ENCODE measurements at places on chromosomes 12 and 14. TPM values are rescaled to one million over a fixed set of nuclear protein-coding genes. Genes with fewer than 3 reads are reported as not detected.

DNA sequence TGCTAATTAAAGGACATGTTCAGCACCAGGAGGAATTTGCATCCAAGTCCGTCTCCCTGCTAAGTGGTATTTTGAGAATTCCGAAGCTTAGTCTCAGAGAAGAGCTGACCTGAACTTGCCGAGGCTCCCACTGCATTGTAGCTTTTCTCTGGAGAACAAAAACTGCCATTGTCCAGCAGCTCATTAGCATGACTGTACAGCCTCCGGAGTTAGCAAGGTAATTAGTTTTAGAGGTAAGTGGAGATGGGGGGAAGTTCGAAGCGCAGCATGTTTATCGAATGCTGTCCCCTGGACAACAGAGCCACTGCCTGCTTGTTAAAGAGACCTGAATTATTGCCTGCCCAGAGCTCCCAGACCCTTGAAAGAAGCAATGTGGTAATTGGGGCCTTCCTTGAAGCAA is 160.3 kb upstream of the PELI2 start:
- DNase-seq = no peak

DNA sequence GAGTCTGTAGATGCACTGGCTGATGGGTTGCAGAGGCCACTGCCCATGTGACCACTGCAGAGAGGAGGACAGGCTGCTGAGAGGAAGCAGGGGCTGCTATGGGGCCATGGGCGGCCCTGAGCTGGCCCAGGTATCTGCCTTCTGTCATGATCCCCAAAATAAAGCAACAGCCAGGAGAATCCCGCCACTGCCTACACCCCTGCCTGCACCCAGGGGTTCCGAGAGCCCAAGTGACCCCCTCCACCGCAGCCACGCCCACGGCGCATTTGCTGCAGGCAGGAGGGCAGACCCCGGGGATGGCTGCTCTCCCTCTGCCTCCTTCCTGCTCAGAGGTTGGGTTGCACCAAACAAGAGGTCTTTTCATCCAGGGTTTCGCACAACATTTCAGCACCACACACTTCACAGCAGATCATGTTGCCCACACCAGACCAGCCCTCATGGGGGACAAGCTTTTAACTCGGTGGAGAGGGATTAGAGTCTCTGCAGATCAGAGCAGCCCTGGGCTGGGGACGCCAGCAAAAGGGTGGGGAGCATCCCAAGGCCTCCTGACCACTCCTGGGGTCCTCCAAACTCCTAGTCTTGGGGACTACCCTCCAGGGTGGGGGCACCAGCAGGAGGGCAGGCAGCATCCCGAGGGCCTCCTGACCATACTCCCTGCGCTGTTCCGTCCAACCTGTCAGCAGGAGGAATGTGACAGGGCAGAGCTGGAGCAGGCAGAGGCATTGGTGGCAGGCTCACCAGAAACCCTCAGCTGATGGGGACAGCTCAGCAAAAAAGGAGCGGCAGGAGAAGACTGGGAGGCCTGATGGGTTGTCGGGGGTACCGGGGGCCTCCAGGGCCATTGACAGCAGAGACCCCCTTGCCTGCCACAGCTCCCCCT is 14.1 kb downstream of the CCDC85C start:
- DNase-seq = no peak

BCL2L14 gene
- total RNA-seq = 5.1 TPM

CIDEB gene
- 12.1 TPM for total RNA-seq

GRCh38 chr12:70430400-70430799 is 64.3 kb downstream of the KCNMB4 start:
- no peak for DNase-seq

GRCh38 chr12:52836042-52836466 is 1.9 kb upstream of the KRT79 start:
- DNase-seq = peak; percentile 92

- no peak for DNase-seq
Measured at GRCh38 chr12:124082012-124082411, 109.0 kb downstream of the ZNF664 start.

FAM222A gene
- 0.76 TPM for total RNA-seq

DNA sequence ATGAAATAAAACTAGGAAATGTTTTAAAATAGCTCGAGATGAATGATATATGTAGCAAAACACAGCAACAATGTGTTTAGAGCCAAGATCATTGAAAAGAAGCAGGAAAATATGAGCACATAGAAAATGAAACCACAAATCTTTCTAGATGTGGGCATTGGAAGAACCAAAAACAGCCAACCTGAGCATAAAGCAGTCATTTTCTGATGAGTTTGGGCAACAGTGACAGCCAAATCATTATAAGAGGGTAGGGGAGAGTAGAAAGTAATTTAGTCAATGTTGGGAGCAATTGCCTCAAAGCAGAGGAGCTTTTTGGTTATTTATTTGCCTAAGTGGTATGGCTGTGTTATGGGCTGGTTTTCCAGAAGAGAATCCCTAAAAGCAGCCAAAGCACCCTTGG is 8.8 kb upstream of the BICDL1 start:
- no peak for DNase-seq

ARHGEF40 gene
- 0.23 TPM for total RNA-seq

DNA sequence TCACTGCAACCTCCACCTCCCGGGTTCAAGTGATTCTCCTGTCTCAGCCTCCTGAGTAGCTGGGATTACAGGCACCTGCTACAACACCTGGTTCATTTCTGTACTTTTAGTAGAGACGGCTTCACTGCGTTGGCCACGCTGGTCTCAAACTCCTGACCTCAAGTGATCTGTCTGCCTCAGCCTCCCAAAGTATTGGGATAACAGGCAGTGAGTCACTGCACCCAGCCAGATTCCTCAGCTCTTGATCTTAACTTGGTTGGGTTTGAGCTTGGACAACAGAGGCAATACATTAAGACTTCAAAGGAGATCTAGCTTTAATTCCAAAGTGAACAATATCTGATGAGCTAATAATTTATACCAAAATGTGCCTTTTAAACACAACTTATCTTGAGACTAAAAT is 5.6 kb downstream of the DAZAP2 start:
- no peak for DNase-seq

GPN3 gene
- 69.1 TPM for total RNA-seq

NOC4L gene
- 41.2 TPM for total RNA-seq

RNU4-1 gene
- 692 TPM for total RNA-seq

GRCh38 chr14:64536488-64537245 is 3.9 kb upstream of the HSPA2 start:
- no peak for DNase-seq

LRRC10 gene
- not detected for total RNA-seq

COX14 gene
- 43.1 TPM for total RNA-seq

TAS2R20 gene
- 0.81 TPM for total RNA-seq

- DNase-seq = peak; percentile 76
Measured at GRCh38 chr14:89616852-89617341, 199.9 kb upstream of the FOXN3 start.

DNA sequence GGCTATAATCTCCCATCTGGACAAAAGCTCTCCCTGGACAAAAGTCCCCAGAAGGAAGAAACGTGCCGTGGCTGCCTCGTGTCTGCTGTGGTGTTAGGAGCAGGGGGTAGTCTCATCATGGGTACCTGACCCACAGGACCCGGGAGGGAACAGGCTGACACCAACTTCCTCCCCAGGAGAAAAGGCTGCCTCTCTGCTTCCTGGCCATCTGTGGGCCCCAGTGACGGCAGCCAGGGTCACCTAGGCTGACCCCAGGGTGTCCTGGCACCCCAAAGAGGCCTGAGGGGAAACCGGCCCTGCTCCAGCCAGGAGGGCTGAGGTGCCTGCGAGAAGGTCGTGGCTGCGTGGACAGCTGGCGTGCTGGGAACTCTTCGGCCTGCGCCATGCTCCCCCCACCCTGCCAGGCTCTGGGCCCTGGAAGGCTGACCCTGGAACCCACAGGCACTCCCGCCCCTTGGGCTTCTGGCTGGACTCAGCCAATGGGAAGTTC is 133.9 kb downstream of the RFLNA start:
- no peak for DNase-seq

- DNase-seq = no peak
Measured at GRCh38 chr12:88951860-88952561, 371.7 kb upstream of the KITLG start.

DNA sequence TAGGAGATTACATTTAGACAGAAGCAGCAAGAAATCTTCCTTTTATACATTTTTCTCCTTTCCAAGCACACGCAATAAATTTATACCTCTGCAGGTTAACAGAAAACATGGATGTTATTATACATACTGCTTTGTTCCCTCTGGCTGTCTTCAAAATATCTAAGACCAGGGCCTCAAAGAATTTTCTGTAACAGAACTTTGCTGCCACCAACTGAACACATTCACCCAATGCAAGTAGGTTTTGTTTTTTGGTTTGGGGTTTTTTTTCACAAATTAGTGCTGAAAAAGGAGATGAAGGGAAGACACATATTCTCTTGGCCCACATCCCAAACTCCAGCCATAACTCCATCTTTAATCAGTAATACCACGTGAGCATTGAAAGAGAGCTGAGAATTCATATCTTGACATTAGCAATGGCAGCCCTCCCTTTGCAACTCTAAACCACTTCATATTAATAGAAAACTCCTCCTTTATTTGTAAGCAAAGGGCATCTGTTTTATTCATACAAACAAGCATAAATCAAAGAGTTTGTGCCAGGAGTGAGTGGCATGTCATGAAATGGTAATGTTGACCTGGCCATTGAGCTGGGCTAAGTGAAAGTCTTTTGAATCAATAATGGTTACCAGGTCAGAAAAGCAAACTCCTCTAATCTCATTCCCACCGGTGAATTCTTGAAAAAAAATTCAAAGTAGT is 150.8 kb upstream of the FSCB start:
- no peak for DNase-seq

DNA sequence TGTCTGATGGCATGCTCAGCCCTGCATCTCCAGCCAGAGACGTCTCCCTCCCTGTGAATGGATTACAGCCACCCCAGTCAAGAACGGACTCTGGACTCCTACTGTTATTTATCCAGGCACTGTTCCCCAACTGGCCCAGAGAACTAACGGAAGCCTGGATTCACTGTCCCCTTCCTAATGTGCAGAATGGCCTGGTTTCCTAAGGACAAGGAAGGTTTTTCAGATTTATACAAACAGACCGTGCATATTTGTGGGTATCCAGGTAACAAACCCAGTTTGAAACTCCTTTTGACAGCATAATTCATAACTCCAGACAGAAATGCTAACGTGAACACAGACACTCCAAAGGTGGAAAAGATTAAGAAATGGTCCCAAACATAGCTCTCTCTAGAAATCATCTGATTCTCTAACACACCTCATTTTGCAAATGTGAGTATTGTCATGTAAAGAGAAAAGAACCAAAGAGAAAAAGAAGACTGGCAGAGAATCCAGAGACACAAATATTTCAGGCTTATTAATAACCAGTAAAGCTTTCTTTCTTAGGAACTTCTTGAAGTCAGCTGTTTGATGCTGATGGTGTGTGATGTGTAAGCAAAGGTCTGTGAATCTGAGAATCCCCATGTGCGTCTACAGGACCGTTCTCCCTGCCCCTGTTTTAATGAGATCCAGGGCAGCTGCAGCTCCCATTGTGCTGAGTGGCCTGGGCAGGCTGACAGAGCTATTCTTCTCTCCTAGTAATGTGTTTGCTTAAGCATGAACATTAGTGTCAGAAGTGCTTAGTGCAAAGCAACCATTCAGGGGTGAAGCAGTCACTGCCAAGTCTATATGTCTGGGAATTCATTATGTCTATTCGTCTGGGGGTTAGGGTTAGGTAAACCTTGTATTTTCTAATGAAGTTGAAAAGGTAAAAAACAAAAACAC is 86.8 kb upstream of the HIF1A start:
- no peak for DNase-seq

DNA sequence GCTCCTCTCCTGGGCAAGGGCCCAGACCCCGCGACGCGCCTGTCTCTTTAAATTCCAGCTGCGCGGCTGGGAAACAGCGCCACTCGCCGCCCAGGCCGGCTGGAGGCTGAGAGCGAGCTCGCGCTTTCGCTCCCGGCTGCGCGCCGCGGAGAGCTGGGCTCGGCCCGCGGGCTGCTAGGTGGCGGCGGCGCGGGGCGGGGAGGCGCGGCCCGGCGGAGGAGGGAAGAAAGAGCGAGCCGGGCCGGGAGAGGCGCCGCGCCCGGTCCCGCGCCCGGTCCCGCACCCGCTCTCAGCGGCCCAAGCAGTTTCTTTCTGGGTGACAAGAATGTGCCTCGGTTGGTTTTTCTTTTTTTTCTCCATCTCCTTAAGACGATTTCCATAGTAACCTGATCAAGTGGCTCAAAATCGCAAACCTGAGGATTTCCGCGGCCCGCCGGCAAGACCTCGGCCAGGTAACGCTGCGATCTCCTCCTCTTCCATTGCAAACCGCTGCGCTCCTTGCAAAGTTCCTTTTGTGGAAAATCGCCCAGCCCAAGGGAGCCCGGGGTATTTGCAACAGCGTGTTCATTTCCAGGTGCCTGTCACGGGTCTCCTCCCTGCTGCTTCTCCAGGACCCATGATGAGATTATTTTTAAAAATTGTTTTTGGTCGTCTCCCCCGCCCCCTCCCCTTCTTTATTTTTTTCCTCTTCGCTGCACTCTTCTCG is 259.5 kb upstream of the E2F7 start:
- DNase-seq = peak; percentile 37

DNA sequence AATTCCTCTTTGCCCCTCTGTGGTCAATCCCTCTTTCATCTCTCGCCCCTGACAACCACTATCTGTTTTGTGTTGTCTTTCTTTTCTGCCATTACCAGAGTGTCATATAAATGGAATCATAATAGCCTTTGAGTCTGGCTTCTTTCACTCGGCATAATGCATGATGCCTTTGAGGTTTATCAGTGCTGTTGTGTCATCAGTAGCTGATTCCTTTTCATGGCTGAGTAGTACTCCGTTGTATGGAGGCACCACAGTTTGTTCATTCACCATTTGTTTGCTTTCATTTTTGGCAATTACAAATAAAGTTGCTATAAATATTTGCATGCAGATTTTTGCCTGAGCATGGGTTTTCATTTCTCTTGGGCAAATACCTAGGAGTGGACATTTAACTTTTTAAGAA is 47.2 kb downstream of the WSCD2 start:
- no peak for DNase-seq

GRCh38 chr12:59936534-59936933 is 340.7 kb downstream of the SLC16A7 start:
- DNase-seq = no peak

CFAP54 gene
- total RNA-seq = 0.38 TPM

GRCh38 chr12:43786899-43787693 is 19.0 kb downstream of the TWF1 start:
- DNase-seq = no peak

- no peak for DNase-seq
Measured at GRCh38 chr14:101980251-101980650, 15.9 kb downstream of the DYNC1H1 start.

DNA sequence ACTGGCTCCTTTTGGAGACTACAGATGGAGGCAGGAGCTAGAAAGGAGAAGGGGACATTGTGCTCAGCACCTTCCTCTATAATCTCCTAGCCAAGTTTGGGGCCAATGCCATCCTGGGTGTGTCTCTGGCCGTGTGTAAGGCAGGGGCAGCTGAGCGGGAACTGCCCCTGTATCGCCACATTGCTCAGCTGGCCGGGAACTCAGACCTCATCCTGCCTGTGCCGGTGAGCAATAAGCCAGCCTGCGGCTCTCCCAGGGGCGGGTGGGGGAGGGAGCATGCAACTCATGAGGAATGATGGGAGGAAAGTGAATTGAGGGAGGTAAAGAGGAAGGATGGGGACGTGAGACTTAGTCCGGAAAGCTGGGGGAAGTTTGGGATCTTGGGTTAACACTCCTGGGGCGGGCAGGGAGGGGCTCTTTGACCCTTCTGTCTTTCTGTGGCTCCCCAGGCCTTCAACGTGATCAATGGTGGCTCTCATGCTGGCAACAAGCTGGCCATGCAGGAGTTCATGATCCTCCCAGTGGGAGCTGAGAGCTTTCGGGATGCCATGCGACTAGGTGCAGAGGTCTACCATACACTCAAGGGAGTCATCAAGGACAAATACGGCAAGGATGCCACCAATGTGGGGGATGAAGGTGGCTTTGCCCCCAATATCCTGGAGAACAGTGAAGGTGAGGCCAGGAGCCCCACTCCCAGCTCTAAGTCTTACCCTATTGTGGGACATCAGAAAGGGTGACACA is 3.3 kb downstream of the ENO2 start:
- DNase-seq = no peak

Measured in activated CD8-positive, alpha-beta T cell treated with anti-CD3 and anti-CD28 coated beads for 36 hours (primary cell).